Forelimb muscle (tissue), 1 donor: ENCODE measurements at places on chromosomes 16 and 17.

GRCh38 chr16:85461022-85461813 lies 151.9 kb upstream of the GSE1 start:
- DNase-seq, result no peak

DNA sequence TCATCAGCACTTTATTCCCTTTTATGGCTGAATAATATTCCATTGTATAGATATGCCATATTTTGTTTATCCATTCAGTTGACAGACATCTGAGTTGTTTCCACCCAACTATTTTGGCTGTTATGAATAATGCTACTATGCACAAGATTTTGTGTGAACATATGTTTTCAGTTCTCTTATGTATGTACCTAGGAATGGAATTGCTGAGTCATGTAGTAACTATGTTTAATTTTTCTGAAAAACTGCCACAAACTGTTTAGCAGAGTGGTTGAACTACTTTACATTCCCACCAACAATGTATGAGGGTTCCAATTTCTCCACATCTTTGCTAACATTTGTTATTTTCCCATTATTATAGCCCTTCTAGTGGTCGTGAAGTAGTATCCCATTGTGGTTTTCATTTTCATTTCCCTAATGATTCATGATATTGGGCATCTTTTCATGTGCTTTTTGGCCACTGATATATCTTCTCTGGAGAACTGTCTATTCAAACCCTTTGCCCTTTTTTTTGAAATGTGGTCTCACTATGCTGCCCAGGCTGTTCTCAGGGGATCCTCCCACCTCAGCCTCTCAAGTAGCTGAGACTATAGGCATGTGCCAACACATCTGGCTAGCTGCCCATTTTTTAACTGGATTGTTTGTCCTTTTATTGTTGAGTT lies 26.3 kb downstream of the SMURF2 start:
- no peak for DNase-seq

DNA sequence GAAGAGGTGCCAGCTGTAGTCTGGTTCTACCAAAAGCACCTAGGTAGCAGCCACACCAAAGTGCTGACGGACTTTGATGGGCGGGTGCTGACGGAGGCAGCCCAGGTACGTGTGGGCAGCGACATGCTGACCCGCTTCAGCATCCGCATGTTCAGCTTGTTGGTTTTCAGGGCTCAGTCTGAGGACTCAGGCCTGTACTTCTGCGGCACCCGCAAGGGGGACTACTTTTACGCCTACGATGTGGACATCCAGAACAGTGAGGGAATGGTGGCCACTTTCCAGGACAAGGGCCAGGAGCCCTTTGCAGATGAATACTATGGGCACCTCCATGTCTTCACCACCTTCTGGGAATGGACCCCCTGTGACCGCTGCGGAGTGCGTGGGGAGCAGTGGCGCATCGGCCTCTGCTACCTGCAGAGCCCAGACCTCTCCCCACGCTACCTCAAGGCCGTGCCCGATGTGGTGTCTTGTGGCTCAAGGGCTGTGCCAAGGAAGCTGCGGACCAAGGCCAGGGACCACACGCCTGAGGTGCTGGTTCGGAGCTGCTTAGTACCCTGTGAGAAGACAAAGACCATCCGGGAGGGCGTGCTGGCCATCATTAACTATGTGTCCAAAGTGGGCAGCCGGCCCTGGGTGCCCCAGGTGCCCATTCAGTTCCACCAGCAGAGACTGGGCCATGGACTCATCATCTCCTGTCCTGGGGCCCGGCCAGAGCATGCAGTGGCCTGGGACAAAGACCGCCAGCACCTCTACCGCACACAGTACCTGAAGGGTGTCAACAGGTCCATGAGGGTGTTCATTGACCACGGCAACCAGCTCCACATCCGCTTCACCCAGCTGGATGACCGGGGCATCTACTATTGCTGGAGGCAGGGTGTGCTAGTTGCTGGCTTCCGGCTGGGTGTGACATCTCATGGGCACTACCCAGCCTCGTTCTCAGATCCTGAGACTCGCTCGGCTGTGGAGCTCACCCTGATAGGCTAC lies 5.0 kb upstream of the EFTUD2 start:
- DNase-seq, result no peak

- DNase-seq, result no peak
These were observed 13.7 kb downstream of the TIMM22 start for GRCh38 chr17:1010586-1010985.

- no peak for DNase-seq
These were observed 3.3 kb downstream of the TSPOAP1 start for GRCh38 chr17:58325289-58325726.

GRCh38 chr17:21512307-21513011 lies 136.3 kb downstream of the KCNJ12 start:
- no peak for DNase-seq

DNA sequence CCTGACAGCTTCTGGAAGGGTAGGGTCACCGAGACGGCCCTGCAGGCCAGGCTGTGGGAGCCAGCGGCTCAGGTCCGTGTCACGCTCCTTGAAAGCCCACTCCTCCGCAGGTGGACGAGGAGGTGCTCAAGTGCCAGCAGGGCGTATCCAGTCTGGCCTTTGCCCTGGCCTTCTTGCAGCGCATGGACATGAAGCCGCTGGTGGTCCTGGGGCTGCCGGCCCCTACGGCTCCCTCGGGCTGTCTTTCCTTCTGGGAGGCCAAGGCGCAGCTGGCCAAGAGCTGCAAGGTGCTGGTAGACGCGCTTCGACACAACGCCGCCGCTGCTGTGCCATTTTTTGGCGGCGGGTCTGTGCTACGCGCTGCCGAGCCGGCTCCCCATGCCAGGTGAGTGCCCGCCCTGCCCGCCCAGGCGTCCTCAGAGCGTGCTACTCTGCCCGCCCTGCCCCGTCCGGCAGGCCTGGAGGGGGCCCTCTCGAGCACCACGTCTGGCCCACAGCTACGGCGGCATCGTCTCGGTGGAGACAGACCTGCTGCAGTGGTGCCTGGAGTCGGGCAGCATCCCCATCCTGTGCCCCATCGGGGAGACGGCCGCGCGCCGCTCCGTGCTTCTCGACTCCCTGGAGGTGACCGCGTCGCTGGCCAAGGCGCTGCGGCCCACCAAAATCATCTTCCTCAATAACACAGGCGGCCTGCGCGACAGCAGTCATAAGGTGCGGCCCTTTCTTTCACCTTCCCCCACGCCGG lies 1.3 kb downstream of the NAGS start:
- no peak for DNase-seq

- DNase-seq, result no peak
These were observed at the start of gene TMEM92 for GRCh38 chr17:50274142-50274896. Gene TMEM92 (plus strand): TSS chr17:50274466. CDS start chr17:50274502, 36 bp downstream.

- no peak for DNase-seq
These were observed 186.8 kb downstream of the COPRS start for GRCh38 chr17:31672161-31672819.

GRCh38 chr17:56680676-56681075 lies 87.2 kb downstream of the NOG start:
- no peak for DNase-seq

DNA sequence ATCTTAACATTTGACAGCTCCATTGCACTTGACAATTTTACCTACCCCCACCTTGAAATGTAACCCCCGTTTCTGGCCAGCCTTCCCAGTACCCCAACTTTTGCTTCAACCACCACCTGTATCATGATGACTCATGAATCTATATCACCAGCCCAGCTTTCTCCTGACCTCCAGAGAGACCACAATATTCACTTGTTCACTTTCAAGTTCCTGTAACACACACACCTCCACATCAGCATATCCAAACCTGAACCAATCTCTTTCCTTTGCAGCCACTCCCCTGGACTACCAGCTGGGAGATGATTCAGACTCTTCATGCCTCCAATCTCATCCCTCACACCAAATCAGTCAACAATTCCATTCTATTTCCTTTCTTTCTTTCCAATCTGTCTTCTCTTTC lies 8.0 kb downstream of the SMG6 start:
- DNase-seq, result no peak

GRCh38 chr17:28744972-28745785 lies 1.4 kb downstream of the TRAF4 start:
- DNase-seq, result no peak

- DNase-seq, result no peak
These were observed 54.9 kb downstream of the BRIP1 start for GRCh38 chr17:61808442-61808841.

GRCh38 chr17:38428112-38428642 lies at the start of gene ARHGAP23:
Gene ARHGAP23 (plus strand): TSS chr17:38428464. CDS start chr17:38428486, 22 bp downstream.
- DNase-seq, result no peak

DNA sequence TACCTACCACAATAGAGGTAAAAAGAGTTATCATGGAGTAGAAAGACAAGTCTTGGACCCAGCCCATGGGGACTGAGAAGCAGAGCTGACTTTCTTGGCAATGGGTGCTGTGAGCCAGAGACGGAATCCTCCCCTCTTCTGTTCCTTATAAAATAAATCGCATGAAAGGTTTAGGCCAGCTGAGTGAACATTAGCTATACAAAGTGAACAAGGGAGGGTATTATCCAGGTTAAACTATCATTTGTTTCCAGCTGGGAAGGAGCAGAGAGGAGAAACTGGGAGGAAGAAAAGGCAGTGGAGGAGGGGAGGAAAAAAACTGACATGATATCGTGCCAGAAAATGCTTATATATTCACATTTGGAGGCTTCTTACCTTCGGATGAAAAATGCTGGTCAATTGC lies 13.3 kb upstream of the PAFAH1B1 start:
- DNase-seq, result no peak

GRCh38 chr16:52114379-52114778 lies 432.6 kb downstream of the TOX3 start:
- DNase-seq, result no peak

GRCh38 chr16:54588026-54588425 lies 301.4 kb upstream of the IRX3 start:
- DNase-seq, result no peak

GRCh38 chr16:28171816-28172215 lies 39.9 kb downstream of the XPO6 start:
- DNase-seq, result no peak

GRCh38 chr16:79041206-79041605 lies 559.3 kb downstream of the MAF start:
- DNase-seq, result no peak

DNA sequence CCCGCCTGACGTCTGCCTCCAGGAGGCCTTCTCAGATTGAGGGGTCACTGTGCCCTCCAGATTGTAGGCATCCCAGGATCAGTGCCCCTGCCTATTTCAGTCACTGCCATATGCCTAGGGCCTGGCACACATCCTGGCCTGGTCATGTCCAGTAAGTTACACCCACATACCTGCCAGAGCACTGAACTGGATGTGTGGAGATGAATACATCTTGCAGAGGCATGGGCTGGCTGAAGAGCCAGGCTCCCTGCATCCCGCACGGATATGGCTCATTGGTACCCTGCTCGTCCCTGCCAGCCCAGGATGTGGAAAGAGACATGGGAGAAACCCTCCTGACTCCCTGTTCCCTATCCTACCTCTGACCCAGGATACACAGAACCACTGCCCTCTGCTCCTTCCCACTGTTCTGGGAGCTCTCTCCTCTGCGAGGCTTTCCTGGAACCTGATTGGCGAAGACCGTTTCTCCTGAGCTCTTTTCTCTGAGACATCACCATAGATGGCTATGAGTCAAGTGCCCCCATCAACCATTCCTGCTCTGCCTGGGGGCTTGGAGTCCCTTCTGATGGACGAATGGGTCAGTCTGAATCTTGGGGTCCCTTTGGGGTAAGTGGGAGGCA lies 40.0 kb upstream of the TAC4 start:
- DNase-seq, result no peak

DNA sequence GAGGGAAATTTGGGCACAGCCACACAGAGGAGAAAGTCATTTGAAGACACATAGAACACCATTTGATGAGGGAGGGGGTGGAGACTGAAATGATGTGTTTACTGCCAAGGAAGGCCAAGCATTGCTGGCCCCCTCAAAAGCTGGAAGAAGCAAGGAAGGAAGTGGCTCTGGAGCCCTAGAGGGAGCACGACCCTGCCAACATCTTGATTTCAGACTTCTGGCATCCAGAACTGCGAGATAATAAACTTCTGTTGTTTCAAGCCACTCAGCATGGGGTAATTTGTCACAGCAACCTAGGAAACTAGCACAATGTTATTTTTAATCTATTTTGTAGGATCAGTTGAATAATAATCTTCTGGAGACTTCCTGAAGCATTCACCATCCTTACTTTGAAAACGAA lies 314.8 kb upstream of the GOT2 start:
- DNase-seq, result no peak

DNA sequence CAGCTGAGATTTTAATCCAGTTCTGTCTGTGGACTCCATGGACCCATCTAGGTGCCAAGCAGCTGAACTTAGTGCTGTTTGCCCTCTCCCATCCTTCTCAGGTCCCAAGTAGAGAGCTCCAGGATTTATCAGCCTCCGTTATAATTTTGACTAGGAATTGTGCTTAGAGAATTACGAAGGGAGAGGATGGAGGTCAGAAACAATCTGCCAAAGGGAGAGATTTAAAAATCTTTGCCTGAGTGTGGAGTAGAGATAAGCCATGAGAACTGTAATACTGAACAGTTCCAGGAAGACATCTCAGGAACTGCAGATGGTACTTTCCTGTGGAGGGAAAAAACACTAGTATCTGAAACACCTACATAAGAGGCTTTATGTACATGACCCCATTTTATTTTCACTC lies 27.0 kb downstream of the CEP95 start:
- no peak for DNase-seq

GRCh38 chr16:50925758-50926357 lies 184.0 kb downstream of the CYLD start:
- no peak for DNase-seq

GRCh38 chr16:81790830-81791435 lies 11.8 kb downstream of the PLCG2 start:
- no peak for DNase-seq

DNA sequence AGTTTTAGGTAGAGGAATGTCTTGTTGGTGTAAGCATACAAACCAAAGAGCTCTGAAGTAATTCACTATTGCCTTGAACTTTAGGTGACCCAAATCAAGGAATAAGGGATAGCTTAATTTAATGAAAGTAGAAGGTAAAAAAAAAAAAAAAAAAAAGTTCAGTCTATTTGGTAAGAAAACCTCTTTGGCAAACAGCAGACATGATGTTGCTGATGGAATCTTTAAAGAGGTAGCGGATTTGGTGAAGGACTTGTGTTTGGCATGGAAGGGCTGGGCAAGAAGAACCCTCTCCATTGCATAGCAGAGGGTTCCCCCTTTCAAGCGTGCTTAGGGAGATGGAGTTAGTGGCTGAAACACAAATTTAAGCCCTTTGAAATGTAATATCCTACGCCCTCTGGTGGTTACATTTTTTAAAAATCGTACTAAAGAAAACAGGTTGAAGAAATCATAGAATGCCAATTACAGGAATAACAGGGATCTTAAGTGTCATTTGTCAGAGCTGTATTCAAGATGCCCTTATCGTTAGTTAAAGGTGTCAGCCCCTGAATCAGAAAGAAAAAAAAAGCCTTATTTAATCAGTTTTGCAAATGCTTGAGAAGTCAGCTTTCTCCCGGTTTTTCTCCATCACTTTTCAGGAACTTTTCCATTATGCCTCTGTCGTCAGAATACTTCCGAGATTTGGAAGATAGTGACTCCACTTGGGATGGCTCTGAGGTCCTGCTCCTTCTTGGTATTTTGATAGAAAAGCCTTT lies 383.1 kb downstream of the KCNJ2 start:
- DNase-seq, result no peak
